ENCODE measurements at places on chromosomes 7 and 10. TPM values are rescaled to one million over a fixed set of nuclear protein-coding genes. Genes with fewer than 3 reads are reported as not detected.
A peak's percentile ranks its signal among the peaks of the same experiment; 100 is the strongest.

DNA sequence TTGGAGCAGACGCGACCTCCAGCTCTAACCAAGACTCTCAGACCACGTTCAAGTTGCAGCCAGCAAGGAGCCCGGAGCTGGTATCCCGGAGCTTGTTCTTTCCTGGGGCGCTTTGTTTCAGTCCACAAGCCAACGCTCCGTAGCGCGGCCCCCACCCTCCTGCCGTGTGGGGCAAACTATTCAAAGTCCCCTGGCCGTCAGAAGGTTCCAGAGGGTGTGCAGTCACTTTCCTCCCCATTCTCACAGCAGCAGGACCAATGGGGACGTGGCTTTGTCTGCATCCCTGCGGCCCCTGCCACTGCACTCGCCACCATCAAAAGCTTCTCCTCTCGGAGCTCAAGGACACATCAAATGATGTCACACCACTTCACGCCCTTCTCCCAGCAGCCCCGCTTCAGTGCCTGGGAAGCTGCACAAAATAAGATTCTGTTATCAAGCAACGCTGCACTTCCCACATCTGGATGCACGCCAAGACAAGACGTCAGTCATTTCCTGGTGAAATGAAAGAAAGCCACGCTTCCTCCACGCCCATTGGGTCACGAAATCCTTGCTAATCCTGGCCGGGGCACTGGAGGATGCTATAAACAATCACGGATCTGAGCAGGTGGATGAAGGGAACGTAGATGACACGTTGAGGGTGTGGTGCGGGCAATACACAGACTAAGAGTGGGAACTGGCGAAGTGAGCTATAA, 348.2 kb downstream of the PTPRN2 start:
- H3K27me3 ChIP-seq = no peaks in the 10 kb centered on the region
- no peak for DNase-seq
- H3K4me3 ChIP-seq = no peak overlapping the region

DNA sequence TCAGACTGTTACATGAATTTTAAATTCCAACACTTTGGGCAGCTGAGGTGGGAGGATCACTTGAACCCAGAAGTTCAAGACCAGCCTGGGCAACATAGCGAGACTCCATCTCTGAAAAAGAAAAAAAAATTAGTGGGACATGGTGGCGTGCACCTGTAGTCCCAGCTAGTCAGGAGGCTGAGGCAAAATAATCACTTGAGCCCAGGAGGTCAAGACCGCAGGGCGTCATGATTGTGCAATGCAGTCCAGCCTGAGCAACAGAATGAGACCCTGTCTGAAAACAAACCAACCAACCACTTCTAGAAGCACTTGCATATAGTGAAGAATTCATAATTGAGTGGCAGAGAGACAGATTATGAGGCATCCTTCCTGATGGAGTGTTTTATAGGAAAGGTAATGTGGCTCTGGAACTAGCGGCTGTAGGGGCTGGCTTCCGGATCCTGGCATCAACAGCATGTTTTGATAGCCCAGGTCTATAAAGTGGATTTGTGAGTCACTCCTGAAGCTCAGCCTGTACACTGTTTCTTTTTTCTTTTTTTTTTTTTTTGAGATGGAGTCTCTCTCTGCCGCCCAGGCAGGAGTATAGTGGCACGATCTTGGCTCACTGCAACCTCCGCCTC, 40.3 kb upstream of the RSBN1L start:
- no peak overlapping the region for H3K27ac ChIP-seq
- no peak overlapping the region for H3K4me3 ChIP-seq
- no peaks in the 10 kb centered on the region for H3K4me1 ChIP-seq

GRCh38 chr7:92528958-92529264, 316 bp downstream of the RBM48 start:
- no peaks in the 10 kb centered on the region for H3K27me3 ChIP-seq
- H3K36me3 ChIP-seq = peaks cover 11% of the 10 kb centered on the region
- peaks cover 17% of the 10 kb centered on the region for H3K4me1 ChIP-seq
- peak overlapping the region; percentile 86 for H3K4me3 ChIP-seq
- DNase-seq = no peak

Gene SPDYE16
- 0.60 TPM for total RNA-seq

Gene CALN1
- 0.06 TPM for total RNA-seq

Gene ADRA2A
- 0.30 TPM for total RNA-seq

DNA sequence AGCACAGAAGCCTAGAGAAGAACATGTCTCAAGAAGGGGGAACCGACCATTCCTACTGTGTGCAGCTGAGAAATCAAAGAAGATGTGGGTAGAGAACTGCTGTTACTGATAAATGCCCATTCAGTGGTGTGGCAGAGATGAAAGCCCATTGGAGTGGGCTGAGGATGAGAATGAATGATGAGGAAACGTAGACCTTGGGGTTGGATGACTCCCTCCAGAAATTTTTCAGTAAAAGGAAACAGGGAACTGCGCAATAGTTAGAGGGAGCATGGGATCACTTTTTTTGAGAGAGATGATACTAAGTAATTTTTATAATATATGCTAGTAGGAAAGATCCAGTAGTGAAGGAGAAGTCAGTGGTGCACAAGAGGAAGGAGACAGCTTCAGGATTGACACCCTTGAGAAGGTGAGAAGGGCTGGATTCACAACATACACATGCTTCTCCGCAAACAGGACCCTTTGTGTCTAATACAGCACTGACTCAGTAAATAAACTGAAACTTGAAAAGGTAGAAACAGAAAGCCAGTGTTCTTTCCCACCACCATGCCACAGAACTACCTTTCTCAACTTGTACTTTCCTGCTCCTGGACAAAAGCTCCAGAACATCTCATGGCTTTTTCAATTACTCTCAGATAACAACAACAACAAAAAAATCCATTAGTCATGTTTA, 104.7 kb upstream of the IL6 start:
- no peak for DNase-seq
- no peak overlapping the region for H3K4me3 ChIP-seq
- no peak overlapping the region for H3K27ac ChIP-seq
- H3K36me3 ChIP-seq = no peaks in the 10 kb centered on the region
- H3K4me1 ChIP-seq = no peaks in the 10 kb centered on the region
- no peaks in the 10 kb centered on the region for H3K27me3 ChIP-seq

GRCh38 chr10:113252650-113253618, 299.9 kb upstream of the HABP2 start:
- H3K4me1 ChIP-seq = no peaks in the 10 kb centered on the region
- no peak for DNase-seq
- H3K27ac ChIP-seq = no peak overlapping the region
- no peaks in the 10 kb centered on the region for H3K27me3 ChIP-seq
- H3K4me3 ChIP-seq = no peak overlapping the region
- no peaks in the 10 kb centered on the region for H3K36me3 ChIP-seq

Gene NUTM2D
- total RNA-seq = 2.4 TPM
